ENCODE measurements at places on chromosomes 16 and 17.
A peak's percentile ranks its signal among the peaks of the same experiment; 100 is the strongest.

DNA sequence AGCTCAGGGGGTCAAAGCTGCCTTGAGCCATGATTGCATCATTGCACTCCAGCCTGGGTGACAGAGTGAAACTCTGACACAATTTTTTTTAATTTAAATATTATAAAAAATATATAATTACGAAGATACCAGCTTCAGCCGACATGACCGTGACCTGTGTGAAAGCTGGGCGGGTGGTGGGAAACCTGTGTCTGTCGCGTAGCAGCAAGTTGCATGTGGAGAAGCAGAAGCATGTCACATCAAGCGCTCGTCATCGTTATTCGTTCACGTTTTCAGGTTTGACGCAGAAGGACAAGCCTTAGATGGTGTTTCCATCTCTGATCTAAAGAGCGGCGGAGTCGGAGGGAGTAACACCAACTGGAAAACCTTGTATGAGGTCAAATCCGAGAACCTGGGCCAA, 53.7 kb downstream of the RPA1 start:
- no peak for DNase-seq

DNA sequence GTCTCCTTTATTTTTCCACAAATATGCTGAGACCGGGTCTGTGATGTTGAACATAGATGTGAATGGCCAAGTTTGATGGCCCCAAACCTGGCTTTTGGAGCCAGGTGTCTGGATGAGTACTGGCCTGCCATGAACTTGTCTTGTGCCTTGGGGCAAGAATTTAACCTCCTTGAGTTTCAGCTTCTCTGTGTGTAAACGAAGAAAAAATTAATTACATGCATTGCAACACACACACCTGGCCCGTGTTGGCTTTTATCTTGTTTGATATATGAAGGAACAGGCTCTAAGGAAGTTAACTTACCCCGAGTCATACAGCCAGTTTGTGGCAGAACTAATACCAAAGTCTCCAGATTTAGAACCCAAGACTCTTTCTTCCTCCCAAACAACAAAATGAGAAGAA, 13.1 kb downstream of the FBXO39 start:
- DNase-seq: no peak

DNA sequence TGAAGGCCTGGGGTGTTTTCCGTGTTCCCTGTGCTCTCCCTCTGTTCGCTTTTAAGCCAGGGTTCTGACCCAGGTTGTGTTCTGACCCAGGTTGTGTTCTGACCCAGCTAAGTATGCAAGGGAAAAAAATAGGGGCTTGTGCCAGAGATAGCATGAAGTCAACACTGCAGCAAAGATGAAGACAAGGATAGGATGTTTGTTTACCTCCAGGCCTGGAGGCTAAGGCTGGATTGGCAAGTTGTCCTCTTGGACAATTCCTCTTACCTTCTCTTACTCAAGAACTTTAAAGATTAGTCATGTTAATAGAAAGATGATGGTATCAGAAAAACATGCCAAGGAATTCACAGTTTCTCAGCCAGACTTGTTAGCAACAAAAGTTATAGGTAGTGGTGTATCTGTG, 19.4 kb downstream of the LYRM9 start:
- no peak for DNase-seq

GRCh38 chr16:57169327-57169726, 16.5 kb downstream of the PSME3IP1 start:
- no peak for DNase-seq

GRCh38 chr16:88455610-88456355, 2.7 kb downstream of the ZFPM1 start:
- peak; percentile 30 for DNase-seq

DNA sequence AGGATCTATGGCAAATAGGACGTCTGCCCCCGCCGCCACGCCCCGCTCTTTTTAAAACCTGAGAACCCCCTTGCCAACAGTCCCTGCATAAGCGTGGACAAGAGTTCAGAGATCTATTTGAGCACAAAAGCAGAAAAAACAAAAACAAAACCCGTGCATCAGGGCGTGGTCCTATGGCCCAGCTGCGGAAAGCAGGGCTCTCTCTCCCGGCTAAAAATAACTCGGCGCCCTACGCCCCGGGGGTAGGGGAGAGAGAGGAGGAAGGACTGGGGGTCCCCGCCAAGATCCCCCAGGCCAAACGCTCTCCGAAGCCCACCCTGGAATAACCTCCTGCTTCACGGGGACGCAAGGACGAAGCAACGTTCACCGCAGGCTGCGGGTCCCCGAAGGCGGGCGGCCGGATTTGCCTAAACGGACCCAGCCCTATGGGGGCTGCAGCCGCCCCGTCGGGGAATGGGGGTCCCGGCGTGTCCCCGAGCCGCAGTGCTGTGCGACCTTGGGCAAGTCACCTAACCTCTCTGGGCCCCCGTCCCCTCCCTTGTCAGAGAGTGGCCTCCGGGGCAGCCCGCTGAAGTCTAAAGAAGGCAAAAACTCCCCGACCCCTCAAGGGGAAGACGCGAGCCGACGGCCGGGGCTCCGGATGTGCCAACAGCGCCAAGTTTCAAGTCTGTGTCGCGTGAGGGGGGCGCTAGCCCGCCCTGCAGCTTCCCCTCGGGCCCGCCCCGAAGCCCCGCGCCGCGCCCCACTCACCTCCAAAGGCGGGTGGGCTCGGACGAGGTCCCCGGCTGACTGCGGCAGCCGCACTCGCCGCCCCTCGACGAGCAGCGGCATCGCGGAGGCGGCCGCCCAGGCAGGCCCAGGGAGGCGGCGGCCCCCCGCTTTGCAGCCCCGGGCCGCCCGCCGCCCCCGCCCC, 477 bp downstream of the NTAN1 start:
- peak; percentile 12 for DNase-seq

DNA sequence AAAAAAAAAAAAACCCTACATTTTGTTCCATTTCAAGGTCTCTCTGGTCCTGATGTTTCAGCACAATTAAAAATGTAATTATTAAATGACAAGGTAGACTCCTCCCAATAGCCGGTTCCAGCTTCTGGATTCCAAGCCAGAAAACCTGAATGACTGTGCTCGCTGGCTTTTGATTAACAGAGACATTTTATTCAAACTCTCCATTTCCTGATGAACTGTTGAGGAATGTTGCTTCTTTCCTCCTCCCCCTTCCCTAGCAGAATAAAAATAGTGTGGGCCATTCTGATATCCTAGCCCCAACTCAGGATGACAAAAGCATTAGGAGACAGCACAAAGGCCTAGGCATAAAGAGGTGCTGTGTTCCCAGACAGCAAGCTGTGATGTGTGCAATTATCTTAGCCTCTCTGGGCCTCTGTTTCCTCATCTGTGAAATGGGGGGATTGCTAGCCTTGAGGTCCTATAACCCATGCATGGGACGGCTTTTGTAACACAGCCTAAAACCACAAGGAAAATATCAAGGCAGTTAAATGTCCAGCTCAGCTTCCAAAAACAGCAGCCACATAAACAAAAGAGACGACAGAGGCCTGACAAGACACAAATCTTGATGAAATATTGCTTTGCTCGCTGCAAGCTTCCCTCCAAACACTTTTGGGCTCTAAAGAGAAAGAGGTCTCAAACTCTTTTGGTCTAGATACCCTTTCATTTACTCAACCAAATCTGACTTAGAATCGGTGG, 127.2 kb upstream of the RCVRN start:
- peak; percentile 24 for DNase-seq

DNA sequence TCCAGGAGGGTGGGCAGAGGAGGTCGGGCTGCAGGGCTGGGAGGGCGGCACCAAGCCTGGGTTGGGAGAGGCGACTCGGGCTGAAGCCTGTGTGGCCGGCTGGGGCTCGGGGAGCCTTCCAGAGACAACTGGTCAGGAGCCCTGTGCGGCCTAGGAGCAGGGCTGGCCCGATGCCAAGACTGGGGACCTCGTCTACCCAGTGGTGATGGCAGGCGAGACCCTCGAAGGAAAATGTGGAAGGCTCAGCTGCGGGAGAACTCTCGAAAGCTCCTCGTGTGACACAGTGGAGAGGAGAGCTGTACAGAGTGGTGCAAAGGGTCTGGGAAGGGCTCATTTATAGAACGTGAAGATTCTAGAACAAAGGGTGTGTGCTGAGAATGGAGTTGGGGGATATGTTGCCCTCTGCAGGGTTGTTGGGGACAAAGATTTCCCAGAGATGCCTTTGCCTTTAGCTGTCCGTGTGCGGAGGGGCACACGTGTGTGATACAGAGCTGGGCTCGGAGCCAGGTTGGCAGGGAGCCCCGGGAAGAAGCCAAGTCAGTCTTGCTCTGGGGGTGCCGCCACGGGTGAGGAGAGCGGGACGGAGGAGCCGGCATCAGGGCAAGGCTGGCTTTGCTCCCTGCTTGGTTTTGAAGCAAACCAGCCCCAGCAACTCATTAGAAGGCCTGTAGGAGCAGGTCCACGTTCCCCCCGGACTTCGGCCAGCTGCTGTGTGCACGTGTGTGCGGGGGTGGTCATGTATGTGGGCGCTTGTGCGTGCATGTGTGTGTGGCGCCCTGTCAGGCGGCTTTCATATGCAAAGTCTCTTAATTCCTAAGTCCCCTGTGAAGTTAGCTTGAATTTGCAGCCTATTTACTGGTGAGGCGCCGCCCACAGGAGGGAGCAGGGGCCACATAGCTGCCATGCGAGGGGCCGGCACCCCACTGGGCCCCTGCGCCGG, 132.4 kb upstream of the CHMP6 start:
- DNase-seq: peak; percentile 94

- DNase-seq: no peak
These were observed 256.9 kb upstream of the SALL1 start for GRCh38 chr16:51407921-51408320.

DNA sequence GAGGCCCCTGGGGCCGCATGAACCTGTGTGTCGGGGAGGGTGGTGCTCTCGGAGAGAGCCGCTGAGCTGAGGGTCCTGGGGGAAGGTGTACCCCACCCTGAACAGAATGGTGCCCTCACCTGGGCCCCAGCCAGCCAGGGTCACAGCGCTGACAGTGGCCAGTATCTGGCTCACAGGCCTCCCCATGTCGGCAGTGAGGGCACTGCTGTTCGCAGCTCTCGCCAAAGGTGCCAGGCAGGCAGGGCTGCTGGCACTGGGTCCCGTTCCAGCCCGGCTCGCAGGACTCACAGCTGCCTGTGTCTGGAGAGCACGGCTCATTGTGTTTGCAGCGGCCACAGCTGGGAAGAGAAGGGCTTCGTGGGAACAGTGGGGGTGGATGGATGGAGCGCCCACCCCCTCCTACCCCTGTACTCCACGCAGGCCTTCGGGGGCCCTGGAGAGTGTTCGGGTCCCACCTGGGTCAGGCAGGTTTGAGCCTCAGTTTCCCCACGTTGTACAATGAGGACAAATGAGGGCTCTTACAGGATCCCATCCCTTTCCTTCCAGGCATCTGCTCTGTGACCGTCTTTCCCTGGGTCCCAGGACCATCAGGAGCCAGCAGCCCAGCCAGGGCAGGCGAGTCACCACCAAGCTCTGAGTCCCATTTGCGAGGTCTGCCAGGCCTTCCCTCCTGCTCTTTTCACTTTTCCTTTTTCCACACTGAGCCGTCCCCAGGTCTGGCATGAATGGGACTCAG, 5.0 kb downstream of the SCARF1 start:
- DNase-seq: no peak

DNA sequence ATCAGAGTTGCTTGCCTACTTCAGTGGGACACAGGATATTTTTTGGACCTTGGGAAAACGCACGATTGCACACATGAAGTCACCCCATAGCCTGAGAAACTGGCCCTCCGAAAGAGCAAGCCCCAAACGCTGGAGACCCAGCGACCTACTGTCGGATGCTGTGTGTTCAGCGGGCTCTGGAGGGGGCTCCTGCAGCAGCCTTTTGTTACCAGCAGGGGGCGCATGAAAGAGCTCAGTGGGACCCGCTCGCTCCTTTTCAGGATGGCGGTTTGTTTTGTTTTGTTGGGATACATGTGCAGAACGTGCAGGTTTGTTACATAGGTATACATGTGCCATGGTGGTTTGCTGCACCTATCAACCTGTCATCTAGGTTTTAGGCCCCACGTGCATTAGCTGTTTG, 28.4 kb downstream of the MYH3 start:
- no peak for DNase-seq

GRCh38 chr16:85698935-85699558, 10.3 kb upstream of the GINS2 start:
- no peak for DNase-seq

DNA sequence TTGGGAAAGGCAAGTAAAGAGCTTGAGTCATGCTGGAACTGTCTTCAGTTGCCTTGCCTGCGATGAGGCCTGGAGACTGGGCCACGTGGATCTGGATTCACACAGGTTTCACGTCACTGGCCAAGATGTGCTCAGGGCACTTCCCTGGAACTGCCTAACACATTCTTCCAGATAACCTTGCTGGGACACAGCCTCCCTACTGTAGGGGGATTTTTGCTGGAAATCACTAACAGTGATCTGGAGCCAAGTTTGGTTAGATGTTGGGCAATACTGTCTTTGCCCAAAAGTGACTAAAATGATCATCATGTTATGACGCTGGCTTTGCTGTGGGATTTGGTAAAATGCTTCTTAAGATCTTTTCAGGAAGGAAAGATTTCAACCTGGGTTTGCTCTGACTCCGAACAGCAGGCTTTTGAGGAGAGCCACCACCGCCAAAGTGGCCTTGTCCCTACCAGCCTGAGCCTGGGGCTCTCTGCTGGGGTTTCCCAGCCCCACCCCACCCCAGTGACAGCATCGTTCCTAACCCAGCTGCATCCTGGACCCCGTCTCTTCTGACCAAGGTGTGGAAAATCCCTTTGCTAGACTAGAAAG, 14.7 kb downstream of the C1QTNF1 start:
- peak; percentile 71 for DNase-seq

DNA sequence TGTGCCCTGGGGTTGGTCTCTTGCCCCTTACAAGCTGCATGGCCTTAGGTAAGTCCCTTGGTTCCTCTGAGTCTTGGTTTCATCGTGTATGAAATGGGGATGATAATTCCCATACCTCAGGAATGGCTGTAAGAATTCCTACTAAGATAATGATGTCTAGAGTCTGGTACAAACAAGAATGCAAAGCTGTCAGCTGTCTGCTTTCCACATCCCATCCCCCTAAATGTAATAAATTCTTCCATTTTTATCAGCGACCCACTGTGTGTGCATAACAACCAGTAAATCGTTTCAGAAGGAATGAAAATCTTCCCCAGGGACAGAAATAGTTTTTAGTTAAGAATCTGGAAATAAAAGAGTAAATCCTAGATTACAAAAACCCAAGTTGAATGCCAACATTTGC, 95.4 kb downstream of the CPPED1 start:
- peak; percentile 12 for DNase-seq

DNA sequence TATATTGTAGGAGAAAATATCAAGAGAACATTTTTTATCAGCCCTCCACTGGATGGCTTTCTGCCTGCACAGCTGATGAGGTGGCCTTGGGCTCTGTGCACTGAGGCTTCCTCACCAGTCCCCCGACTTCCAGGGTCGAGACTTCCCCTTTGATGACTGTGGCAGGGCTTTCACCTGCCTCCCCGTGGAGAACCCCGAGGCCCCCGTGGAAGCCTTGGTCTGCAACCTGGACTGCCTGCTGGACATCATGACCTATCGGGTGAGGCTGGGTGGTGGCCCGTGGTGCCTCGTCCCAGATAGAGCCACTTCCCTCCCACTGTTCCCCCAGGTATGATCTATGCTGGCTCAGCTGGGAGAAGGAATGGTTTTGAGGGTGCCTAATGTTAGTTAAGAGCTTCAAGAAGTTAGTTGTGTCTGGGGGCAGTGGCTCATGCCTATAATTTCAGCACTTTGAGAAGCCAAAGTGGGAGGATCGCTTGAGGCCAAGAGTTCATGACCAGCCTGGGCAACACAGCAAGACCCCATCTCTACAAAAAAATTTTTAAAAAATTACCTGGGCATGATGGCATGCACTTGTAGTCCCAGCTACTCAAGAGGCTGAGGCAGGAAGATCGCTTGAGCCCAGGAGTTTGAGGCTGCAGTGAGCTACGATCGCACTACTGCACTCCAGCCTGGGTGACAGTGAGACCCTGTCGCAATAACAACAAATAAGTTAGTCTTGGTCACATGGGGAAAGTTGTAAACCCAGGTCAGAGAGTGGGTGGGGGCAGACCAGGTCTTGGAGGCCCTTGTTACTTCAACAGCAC, 11.8 kb downstream of the FCSK start:
- DNase-seq: no peak

GRCh38 chr17:62705156-62705777, 77.8 kb downstream of the MRC2 start:
- no peak for DNase-seq
